Activated T-helper 9 cell treated with anti-CD3 and anti-CD28 coated beads, Interleukin-2, amount 50 U/mL, for 16 hours (primary cell): ENCODE measurements at places on chromosomes 4 and X.
A peak's percentile ranks its signal among the peaks of the same experiment; 100 is the strongest.

- DNase-seq, result no peak
Observed at GRCh38 chr4:77031544-77031943, 44.2 kb downstream of the CCNI start.

- no peak for DNase-seq
Observed at GRCh38 chr4:181528570-181529184, 714.5 kb upstream of the TENM3 start.

GRCh38 chr4:38759113-38759789 lies 23.5 kb downstream of the TLR10 start:
- DNase-seq, result peak; percentile 16

DNA sequence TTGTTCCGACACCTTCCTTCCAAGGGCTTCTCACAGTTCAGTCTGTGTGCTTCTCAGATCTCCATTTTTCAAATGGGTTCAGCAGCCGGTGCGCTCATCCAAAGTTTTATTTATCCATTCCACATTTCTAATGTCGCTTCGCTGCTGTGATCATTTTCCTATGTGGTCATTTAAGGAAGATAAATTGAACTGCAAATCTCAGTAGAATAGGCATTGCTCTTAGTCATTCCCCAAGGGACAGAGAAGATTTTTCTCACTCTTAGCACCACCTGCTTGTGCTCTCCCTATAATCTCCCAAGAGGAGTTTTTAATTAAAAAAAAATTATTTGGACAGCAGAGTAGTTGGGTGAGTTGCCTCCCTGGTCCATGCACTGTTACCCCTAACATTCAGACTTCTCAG lies 278.9 kb upstream of the GATB start:
- no peak for DNase-seq

DNA sequence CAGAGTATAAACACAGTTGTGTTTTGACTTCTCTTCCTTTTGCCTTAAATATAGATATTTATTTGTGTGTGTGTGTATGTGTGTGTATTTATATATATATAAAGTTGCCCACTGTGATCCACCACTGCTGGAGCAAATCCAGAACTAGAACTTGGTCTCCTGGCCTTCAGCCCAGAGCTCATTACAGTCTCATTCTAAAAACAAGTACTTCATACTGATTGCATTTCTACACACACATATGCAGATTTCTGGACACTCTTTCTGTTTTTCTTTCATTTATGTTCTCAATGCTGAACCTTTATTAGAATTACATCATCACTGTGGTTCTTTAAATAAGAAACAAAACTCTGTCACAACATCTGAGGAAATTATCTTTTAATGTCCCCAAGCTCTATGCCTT lies 381 bp downstream of the TXK start:
- no peak for DNase-seq

GRCh38 chr4:20151436-20151835 lies 100.3 kb upstream of the SLIT2 start:
- no peak for DNase-seq

- DNase-seq, result no peak
Observed at GRCh38 chr4:106775636-106776035, 260.5 kb downstream of the DKK2 start.

- no peak for DNase-seq
Observed at GRCh38 chr4:119394826-119395225, 72.9 kb upstream of the FABP2 start.

DNA sequence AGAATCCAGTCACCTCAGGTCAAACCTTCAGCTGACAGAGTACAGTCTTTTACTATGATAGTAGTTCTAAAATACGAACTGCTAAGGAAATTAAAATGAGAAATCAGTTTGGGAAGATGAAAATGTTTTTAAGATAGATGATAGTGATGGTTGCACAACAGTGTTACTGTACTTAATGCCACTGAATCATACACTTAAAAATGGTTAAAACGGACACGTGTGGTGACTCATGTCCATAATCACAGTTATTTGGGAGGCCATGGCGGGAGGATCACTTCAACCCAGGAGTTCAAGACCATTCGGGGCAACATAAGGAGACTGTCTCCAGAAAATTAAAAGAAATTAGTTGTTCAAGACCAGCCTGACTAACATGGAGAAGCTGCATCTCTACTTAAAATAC lies 41.4 kb downstream of the ABHD18 start:
- DNase-seq, result no peak

- DNase-seq, result no peak
Observed at GRCh38 chrX:135516376-135516775, 4.1 kb upstream of the INTS6L start.

- no peak for DNase-seq
Observed at GRCh38 chrX:33126469-33126868, 84.9 kb downstream of the DMD start.

- no peak for DNase-seq
Observed at GRCh38 chr4:29262986-29263385, 1457.2 kb upstream of the PCDH7 start.

GRCh38 chr4:53805291-53805690 lies 214.0 kb upstream of the LNX1 start:
- no peak for DNase-seq

- no peak for DNase-seq
Observed at GRCh38 chrX:77975755-77976154, 6.3 kb upstream of the PGAM4 start.

DNA sequence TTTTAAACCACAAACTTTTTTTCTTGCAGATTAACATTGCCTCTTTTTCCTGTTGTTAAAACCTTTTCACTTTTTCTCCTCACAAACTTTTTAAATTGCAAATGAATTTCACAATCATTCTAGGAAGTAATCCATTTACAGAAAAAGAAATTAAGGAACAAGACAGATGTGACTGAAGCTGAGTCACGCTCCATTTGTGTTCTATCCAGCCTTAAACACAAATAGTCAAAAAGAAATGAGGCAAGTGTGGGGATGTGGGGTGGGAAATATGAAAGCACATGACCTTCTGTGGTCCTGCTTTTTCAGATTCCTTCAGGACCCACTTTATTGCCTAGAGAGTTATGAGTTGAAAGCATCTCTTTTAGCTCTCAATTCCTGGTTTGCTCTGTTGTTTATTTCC lies 197.0 kb downstream of the ADGRL3 start:
- DNase-seq, result no peak

- no peak for DNase-seq
Observed at GRCh38 chr4:96983830-96984229, 1143.9 kb downstream of the PDHA2 start.

DNA sequence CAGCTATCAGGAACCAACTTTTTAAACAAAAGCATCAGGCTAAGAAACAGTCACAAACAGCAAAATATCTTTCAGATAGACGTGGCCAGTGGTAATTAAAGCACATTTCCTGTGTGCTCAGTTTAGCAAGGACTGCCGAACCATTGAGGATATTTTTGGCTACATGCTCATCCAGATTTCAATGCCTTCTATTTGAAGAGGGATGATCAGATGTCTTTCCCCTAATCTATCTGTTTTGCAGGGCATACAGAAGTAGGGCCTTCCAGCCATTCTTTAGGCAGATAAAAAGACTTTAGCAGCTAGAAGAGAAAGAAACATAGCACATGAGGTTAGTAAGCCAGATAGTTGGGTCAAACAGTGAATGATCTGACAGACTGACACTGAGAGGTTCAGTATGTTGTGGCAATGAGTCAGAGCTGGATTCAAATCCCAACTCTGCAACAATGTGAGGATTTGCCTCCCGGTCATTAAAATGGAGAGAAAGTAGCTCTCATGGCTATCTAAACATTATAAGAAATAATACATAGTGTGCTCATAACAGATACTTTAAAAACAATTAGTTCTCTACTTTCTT lies 100.0 kb upstream of the PRKG2 start:
- no peak for DNase-seq

GRCh38 chr4:60934566-60935295 lies 265.4 kb upstream of the ADGRL3 start:
- no peak for DNase-seq

GRCh38 chr4:182449186-182449929 lies 206.2 kb downstream of the TENM3 start:
- DNase-seq, result no peak

- no peak for DNase-seq
Observed at GRCh38 chr4:153771046-153771445, 11.2 kb upstream of the RNF175 start.

DNA sequence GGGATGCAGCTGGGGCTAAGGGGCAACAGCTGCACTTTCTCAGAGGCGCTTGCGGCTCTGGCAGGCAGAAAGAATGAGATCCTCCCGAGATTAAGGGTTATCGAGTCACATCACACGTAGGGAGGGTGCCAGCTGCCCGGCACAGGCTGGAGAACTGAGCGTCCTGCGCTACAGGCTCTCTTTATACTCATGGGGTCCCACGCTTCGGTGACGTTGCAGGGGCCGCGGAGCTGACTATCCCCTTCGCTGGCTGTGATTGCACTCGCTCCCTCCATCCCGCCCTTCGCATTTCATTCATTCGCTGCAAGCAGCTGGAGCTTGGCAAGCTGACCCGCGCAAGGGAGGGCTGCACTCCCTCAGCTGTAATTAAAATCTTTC lies at the start of gene TACR3:
TSS of gene TACR3 (minus strand) at position 156 of the 378 bp plus-strand sequence. CDS start 310 bp downstream, outside the sequence.
- DNase-seq, result no peak

GRCh38 chr4:1398681-1399507 lies 7.3 kb downstream of the NKX1-1 start:
- DNase-seq, result no peak

DNA sequence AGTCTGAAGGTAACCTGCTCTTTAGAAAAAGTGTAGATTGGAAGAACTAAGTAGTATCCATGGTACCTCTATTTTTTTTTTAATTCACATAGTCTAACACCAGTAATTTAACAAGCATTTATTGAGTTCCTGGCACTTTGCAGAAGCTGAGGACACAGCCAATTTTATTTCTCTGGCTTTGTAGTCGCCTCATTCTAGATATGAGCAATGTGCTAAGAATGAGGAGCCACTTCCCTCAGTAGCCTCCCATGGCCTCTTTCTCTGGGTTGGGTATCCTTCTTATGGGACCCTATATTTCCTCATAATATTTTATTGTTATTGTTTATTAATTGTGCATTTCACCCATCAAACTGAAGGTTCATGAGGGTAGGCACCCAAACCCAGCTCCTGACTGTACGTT lies 67.6 kb downstream of the ENPEP start:
- DNase-seq, result no peak

DNA sequence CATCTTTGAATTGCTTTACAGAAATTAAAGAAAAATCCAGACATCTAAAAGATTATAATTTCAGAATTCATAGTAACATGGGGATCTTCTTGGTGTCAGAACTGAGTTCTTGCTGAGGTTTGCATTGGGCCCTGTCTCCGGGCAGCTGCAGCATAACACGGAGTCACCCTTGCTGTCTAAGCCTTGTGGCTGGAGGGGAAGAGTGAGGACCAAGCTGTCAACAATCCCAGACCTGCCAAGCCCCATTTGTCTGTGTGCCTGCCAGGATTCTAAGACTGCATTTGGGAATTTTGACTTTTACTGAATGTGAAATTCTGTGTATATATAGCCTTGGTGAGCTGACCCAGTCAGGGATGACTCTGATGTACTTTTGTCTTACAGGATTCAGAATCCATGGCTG lies 25.2 kb upstream of the NAP1L5 start:
- no peak for DNase-seq

- DNase-seq, result no peak
Observed at GRCh38 chrX:40121618-40122017, 23.9 kb upstream of the BCOR start.

DNA sequence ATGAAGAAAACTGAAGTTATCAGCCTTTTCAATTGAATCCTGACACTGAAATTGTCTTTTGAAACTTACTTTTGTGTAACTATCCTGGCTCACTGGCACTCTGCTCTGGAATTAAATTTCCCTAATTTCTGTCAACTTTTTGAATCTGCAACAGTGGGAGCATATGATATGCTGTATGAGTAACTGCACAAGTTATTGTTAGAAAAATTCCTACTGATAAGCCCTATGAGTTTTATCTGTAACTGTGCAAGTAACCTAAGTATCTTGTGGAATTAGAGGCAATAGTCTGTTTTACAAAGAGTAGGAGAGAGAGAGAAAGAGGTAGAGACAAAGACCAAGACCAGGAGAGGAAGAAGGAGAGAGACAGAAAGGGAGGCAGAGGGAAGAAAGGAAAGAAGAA lies 9.2 kb upstream of the HPGD start:
- DNase-seq, result no peak

DNA sequence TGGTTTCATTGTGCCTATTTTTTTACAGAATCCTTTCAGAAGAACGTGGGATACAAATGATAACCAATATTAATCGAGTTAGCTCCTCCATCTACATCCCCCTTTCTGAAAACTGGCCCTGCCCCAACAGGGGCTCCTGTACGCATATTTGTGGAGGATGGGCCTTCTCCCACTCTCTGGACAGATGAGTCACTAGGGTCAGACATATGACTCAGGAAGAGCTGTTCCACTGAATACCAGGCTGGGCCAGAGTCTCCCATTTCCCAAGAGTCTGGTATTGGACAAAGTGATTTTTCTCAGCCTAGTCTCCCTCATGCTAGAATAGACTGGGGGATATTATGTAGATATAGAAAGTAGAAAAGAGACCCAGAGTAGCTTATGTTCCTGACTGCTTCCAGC lies 142.4 kb downstream of the TSPAN5 start:
- DNase-seq, result no peak

DNA sequence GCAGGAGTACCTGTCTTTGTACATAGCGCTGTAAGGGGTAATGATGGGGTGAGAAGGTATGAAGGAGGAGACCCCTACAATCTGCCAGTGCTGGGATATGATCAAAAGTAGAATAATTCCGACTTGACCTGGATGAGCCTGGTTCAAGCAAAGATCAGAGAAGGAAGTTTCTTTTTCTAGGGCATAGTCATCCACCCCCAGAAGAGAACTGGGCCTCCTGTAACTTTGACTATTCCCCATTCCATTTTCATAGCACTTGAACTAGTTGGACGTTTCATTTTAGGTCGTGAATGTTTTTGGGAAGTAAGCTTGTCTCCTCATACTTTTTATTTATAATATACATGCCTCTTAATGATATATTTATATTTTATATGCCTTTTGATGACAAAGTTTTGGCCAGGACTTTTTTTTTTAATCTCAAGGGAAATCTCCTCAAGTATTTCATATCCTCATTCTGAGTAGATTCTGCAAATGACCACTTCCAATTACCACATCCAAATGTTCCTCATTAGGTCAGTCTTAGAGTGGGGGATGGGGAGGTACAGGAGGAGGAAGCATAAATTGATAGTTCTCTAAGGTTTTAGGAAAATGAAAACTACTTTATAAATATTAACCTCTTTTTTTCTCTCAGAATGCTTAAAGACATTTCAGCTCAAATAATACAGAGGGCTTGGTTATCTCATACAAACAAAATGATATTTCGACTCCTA lies 3.5 kb downstream of the CXorf58 start:
- DNase-seq, result no peak

- no peak for DNase-seq
Observed at GRCh38 chr4:73231518-73232487, 26.8 kb downstream of the ANKRD17 start.

- DNase-seq, result no peak
Observed at GRCh38 chr4:159776961-159777360, 674.1 kb downstream of the RAPGEF2 start.
